NCI-H446 treated with DMSO at 0.1 percent for 48 hours (cell line): ENCODE measurements at places on chromosomes 5 and 9.

DNA sequence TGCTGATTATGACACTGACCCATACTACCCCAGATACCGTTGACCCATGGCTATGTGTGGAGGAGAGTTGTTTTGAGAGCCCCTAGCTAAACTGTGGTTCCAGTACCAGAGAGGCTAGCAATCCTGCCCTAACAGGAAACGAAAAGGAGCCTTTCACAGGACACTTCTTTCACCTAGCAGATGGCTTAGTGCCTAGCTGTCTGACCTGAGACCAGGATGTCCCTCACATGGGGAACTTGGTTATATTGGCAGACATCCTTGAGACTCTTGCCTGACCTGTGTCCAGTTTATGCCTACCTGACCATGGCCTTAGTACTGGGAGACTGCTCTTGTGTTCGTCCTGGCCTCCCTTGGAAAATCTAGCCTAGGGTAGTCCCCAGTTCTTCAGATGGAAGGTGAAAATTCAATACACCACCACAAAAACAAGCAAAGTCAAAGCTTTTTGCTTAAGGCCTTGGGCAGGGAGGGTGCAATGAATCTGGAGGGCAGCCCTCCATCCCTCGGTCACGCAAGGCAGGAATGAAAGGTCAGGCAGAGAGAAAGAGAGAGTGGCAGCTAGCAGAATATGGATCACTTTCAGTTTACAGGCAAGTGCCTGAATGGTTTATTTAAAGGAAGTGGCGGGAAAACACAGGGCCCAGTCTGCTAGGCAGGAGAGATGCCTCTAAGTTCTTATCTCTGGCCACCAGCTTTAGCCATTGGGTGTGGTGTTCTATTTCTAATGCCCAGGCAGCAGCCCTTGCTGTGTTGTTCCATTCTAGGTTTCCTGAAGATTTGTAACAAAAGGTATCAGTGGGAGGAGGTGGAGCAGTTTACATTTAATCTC is 16.4 kb upstream of the ZNF474 start:
- DNase-seq = no peak

DNA sequence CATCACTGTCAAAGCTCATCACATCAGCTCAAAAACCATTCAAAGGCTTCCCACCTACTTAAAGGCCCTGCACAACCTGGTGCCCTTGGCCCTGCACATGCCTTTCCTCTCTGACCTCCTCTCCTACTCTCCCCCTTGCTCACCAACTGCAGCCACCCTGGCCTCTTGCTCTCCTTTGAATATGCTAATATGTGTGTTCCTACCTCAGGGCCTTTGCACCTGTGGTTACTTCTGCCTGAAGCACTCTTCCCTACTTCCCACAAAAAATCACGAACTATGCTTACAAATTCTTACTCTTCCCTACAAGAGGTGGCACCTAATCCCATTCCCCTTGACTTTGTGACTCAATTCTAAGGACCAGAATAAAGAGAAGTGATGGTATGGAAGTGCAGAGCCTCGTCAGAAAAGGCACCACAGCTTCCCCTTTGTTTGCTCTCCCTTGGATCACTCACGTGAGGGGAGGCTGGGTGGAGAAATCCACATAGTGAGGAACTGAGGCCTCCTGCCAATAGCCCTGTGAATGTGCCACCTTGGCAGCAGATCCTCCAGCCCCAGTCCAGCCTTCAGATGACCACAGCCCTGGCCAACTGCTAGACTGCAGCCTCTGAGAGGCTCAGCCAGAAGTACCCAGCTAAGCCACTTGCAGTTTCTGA is 3.2 kb upstream of the TMEM171 start:
- no peak for DNase-seq

DNA sequence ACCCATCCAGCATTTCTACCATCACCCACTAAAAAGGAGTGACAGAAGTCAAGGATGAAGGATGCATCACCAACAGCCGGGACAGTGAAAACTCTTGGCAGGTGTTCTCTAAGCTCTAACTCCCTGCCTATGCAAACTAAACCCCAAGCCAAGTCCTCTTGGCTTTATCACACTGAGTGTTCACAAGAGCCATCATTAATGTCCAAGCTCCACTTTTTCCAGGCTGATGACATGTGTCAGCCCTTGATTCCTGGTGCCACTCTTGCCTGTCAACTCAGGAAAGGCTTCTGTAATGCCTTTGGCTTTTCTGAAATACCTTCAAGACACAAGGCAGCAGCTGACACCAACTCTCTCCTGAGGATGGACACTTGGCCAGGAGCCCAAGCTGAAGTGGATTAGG is 86.9 kb downstream of the NR6A1 start:
- peak; percentile 41 for DNase-seq

GRCh38 chr5:87136096-87136495 is 131.6 kb upstream of the RASA1 start:
- no peak for DNase-seq

DNA sequence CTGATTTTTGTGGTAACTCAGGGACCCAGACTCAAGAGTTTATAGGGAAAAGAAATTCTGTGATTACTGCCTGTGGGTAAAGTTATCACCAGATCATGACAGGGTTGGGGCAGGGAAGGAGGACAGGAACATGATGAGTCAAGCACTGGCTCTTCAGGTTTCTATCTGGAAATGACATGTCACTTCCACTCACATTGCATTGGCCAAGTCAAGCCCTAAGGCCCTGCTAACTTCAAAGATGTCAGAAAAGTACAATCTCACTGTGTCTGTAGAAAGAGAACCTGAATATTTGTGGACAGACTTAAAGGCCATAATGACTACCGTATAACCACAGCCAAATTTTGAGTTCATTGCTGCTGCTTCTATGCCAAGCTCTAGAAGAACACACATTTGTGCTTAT is 187.7 kb downstream of the TLE4 start:
- DNase-seq = no peak

DNA sequence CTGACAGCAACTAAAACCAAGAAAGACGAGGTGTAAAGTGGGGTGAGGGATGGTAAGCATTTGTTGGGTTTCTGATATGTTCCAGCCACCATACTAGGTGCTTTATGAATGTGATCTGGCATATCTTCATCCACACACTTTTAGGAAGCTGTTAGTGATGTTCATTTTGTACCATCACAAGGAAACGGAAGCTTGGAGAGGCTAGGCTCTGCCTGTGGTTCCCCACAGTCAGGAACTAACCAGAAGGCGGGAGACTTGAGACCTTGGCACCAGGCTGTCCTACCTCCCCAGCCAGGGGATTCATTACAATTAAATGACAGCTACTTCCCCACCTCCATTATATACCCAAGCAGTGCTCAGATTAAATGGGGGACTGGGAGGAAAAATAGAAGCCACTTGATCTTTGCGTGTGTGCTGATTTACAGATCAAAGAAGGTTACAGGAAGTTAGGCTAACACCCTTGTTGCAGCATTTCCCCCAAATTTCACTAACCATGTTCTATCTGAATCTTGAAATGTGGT is 43.0 kb downstream of the SFXN1 start:
- DNase-seq = no peak

- DNase-seq = no peak
Measured at GRCh38 chr5:8576178-8576577, 707.2 kb downstream of the MTRR start.

DNA sequence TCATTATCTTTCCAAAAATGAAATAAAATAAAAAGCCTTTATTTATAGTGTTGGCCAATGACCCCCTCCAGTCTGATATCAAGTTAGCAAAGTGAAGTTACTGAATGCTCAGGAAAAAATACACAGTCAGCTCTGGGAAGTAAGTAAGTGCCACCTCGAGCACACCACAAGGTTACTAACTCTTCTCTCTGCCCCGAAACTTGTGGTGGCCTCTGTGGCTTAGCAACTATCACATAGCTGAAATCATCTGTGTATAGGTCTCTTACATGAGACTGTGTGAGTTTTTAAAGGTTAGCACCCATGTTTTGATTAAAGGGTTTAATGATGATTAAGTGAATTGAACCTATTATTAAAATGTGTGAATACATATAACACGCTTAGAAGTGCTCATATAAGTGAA is 161.4 kb upstream of the KLF4 start:
- DNase-seq = no peak

DNA sequence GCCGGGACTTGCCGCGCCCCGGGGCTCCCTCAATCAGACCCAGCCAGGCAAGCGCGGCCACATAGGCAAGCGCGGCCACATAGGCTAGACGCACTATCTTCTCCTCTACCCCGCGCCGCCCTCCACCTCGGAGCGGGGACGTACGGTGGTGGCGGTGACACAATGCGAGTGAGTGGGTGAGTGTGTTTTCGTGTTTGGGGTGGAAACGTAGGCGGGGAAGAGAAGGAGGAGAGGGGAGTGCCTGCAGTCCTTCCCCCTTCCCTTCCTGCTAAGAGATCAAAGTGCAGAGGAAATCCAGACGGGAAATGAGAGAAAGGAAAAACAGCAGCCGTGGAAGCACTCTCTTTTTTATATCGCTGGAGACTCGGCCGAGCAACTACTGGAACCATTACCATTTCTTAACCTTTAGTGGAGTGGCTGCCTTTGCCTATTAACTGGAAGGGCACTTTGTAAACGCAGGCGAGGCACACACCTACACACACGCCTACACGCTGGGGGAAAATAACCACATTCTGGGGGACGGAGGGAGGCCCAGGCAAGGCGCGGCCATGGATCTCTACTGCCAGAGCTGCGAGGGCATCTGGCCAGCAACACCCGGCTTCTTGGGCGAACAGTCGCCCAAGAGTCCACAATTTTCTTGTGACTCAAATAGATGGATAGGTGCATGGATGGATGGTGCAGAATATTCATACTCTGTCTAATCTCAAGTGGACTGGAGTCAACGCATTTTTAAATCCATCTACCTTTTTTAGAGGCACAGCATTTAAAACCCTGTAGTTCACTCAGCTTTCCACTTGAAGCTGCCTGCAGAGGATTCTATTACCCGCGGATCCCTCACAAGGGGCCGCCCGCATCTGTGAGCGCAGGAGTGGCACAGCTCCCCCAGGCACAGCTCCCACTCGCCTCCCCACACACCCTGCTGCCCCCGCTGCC is 2.1 kb downstream of the EDIL3 start:
- peak; percentile 73 for DNase-seq

DNA sequence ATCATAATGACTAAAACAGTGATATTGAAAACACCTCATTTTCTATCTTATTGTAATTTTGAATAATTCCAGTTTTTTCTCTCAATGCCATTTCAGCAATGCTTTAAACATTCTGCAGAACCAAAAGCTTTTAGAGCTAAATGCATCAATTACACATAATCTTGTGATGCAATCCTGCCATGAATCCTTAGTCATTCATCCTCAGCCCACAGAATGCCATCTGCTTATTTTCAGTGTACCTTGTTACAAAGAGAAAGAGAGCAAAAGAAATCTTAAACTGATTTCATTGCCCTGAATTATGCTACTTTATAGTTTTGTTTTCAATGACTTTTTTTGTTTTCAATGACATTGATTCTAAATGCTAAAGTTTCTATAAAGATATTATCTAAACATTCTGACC is 1234.8 kb upstream of the C9orf72 start:
- peak; percentile 82 for DNase-seq

DNA sequence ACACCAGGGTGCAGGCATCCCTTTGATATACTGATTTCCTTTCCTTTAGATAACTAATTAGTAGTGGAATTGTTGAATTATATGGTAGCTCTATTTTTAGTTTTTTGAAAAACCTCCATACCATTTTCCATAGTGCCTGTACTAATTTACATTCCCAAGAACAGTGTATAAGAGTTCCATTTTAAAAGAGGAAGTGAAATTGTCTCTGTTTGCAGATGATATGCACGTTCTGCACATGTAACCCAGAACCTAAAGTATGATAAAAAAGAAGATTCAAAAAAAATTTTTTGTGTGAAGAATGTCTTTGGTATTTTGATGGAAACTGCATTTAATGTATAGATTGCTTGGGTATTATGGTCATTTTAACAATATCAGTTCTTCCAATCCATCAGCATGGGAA is 424.0 kb upstream of the CCNH start:
- no peak for DNase-seq

DNA sequence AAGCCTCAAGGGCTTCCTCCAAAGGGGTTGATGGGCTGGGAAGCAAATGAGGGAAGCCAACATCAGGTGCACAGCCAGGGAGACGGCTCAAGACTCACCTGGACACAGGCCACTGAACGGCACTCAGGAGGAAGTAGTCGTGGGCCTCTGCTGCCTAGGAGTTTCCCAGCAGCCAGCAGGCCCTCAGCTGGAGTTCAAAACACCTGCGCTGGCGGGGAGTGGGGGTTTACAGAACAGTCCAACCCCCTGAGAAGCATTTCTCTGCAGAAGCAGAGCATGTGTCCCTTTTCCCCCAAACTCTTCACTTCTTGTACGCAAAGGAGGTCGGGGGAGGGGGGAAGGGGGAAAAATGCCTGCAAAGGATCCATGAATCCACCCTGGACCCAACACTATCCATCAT is 2.3 kb downstream of the WHRN start:
- DNase-seq = no peak

DNA sequence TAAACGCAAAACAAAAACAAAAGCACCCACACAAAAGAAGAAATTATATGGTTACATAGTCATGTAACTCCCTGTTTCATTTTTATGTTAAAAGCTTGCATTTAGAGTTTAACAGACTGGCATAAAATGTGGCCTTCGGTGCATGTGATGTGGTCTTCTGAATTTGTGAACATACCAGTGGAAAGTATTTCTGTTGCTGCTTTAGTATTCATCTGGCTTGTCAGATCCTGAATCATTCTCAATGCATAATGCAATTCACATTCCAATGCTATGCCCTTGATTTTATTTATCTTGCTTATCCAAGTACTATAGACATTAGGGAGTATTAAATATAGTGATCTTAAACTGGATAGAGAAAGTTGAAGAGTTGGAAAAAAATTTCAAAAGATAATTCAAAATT is 740.2 kb upstream of the ZNF608 start:
- no peak for DNase-seq

DNA sequence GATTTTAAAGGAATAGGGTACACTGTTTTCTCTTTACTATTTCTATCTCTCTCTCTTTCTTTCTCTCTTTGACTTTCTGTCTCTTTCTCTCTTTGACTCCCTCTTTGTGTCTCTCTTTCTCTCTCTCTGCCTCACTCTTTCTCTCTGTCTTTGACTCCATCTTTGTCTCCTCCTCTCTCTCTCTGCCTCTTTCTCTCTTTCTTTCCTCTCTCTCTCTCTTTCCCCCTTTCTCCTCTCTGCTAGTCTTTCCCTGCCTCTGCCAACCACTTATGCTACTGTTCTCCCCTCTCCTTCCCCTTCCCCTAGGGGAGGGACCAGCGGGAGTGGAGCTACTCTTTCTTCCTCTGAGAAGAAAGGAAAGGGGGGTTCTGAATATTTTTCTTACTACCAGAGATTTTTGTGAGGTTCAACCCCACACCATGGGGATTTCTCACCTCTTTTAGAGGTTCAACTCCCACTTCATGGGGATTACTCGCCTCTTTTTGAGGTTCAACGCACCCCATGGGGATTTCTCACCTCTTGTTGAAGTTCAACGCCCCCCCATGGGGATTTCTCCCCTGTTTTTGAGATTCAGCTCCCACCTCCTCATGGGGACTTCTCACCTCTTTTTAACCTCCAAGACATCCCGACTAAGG is 309.9 kb downstream of the NR3C1 start:
- no peak for DNase-seq

- no peak for DNase-seq
Measured at GRCh38 chr9:94780516-94780950, 54.0 kb downstream of the AOPEP start.
